Occipital lobe (tissue), 3 donors: ENCODE measurements at places on chromosomes 13 and 19. TPM values are rescaled to one million over a fixed set of nuclear protein-coding genes. Genes with fewer than 3 reads are reported as not detected.

DNA sequence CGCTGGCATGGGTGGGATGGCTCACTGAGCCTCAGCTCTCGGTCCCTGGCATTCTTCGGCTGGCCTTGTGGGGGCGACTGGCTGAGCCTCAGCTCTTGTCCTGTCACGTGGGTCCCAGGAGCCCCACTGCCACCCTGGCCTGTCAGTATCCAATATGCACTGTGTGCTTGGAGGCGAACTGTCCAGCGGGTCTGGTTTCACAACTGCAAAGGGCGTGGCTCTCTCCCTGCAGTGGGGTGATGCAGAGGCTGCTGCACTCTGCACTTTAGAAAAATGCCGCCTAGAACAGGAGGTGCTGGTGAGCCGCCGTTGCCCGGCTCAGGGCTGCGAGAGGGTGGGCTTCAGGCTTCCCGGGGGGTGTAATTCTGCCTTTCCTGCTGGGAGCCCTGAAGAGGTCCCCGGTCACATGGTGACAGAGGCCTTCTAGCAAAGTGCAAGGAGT is 17.0 kb upstream of the TMEM255B start:
- no peak for DNase-seq

Gene FCAR
- total RNA-seq: not detected

Gene PRSS57
- total RNA-seq: not detected

Gene N4BP2L1
- total RNA-seq: 20.0 TPM

Gene KLK4
- not detected for total RNA-seq

Gene ZNF132
- total RNA-seq: 21.7 TPM
